ENCODE measurements at places on chromosomes 7 and 10.
A peak's percentile ranks its signal among the peaks of the same experiment; 100 is the strongest.

DNA sequence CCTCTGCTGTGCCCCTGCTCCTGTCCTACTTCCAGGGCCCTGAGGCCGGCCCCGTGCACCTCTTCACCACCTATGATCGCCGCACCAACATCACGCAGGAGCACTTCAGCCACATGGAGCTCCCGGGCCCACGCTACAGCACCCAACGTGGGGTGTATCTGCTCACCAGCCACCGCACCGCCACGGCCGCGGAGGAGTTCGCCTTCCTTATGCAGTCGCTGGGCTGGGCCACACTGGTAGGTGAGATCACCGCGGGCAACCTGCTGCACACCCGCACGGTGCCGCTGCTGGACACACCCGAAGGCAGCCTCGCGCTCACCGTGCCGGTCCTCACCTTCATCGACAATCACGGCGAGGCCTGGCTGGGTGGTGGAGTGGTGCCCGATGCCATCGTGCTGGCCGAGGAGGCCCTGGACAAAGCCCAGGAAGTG lies 1.8 kb downstream of the RBP3 start:
- H3K4me3 ChIP-seq, result no peak overlapping the region
- H3K4me1 ChIP-seq, result no peaks in the 10 kb centered on the region
- H3K36me3 ChIP-seq, result no peaks in the 10 kb centered on the region

DNA sequence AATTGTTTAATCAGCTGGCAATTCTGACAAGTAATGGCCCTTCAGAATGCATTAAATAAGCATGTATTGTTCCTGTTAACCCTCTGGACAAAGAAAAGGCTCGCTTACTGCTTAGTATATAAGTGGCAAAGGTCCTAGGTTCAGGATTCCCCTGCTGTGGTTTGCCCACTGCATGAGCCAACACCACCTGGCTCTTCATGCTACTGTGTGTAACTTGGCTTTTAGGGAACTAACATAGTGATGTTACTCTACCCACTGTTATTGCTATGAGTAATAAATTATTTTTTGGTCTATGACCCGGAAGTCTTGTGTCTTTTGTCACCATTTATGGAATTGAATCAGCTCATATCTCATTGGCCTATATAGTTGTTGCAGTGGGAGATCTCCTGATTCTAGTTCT lies 791.7 kb upstream of the PHF14 start:
- H3K4me3 ChIP-seq, result no peak overlapping the region
- peaks cover 3% of the 10 kb centered on the region for H3K4me1 ChIP-seq
- no peaks in the 10 kb centered on the region for H3K36me3 ChIP-seq
- no peak overlapping the region for H3K27ac ChIP-seq
- no peak for DNase-seq

DNA sequence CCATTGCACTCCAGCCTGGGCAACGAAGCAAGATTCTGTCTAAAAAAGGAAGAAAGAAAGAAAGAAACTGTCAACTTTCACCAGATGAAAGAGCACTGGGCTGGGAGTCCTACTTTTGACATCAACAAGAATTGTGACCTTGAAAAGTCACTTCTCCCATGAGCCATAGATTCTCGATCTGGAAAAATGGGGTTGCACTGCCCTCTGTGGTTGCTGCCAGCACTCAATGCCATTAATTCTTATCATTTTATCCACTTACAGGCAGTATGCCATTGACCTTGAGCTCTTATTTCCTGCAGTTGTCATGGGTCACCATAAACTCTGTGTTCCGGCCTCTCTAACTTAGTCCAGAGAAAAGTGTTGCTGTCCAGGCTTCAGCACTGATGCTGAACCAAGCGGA lies 137.2 kb downstream of the NOC3L start:
- no peaks in the 10 kb centered on the region for H3K4me1 ChIP-seq
- no peak overlapping the region for H3K27ac ChIP-seq
- H3K36me3 ChIP-seq, result peaks cover 25% of the 10 kb centered on the region
- peak; percentile 69 for DNase-seq

- no peak for DNase-seq
- H3K4me1 ChIP-seq, result peaks cover 35% of the 10 kb centered on the region
- peaks cover 44% of the 10 kb centered on the region for H3K36me3 ChIP-seq
- no peaks in the 10 kb centered on the region for H3K27me3 ChIP-seq
Observed at GRCh38 chr7:100546926-100547800, 8.2 kb downstream of the AGFG2 start.

GRCh38 chr7:102170393-102170970 lies 116.2 kb upstream of the SH2B2 start:
- H3K4me3 ChIP-seq, result no peak overlapping the region
- peak overlapping the region; percentile 79 for H3K27ac ChIP-seq
- no peaks in the 10 kb centered on the region for H3K27me3 ChIP-seq
- peaks cover 50% of the 10 kb centered on the region for H3K36me3 ChIP-seq
- no peaks in the 10 kb centered on the region for H3K4me1 ChIP-seq

- no peak for DNase-seq
- no peak overlapping the region for H3K27ac ChIP-seq
- H3K4me1 ChIP-seq, result peaks cover 15% of the 10 kb centered on the region
- no peak overlapping the region for H3K4me3 ChIP-seq
- no peaks in the 10 kb centered on the region for H3K27me3 ChIP-seq
Observed at GRCh38 chr7:22252936-22253536, 103.9 kb downstream of the RAPGEF5 start.

GRCh38 chr10:9510626-9511025 lies 1456.1 kb downstream of the GATA3 start:
- no peak overlapping the region for H3K27ac ChIP-seq
- DNase-seq, result peak; percentile 54
- no peaks in the 10 kb centered on the region for H3K36me3 ChIP-seq
- H3K4me3 ChIP-seq, result no peak overlapping the region
- no peaks in the 10 kb centered on the region for H3K4me1 ChIP-seq

DNA sequence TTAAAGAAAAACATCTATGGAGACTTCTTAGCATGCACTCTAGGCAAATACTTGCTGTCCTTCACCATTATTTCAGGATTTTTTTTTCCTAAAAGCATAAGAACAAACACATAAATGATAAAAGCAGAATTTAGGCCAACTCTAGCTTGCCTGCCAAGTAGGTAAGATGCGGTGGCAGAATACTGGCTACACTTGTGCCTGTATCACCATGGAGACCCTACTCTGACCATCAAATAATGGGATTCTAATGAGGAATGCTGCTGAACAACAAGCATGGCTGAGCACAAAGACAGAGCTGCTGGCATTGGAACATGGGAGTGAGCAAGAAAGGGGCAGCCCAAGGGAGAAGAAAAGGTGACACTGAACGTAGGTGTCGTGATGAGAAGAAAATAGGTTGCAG lies 18.5 kb upstream of the TAS2R40 start:
- H3K27me3 ChIP-seq, result no peaks in the 10 kb centered on the region
- no peak overlapping the region for H3K27ac ChIP-seq

DNA sequence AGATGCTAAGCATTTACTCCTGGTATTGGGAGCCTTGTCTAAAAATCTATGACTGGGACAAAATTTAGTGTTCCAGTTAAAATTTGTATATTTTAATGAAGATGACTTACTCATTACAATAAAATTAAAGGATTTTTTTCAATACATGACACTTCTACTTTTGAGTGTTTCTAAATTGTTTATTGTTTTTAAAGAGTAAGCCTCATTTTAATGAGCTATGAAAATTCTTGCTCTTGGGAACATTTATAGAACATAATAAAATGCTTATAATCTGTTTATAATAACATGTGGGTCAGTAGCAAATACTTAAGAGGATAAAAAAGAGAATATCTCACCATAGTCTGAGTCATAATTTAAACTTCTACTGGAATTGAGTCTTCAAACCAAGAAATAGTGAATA lies 149.5 kb downstream of the PLCE1 start:
- no peaks in the 10 kb centered on the region for H3K4me1 ChIP-seq
- H3K27me3 ChIP-seq, result no peaks in the 10 kb centered on the region
- H3K27ac ChIP-seq, result no peak overlapping the region
- H3K36me3 ChIP-seq, result peaks cover 32% of the 10 kb centered on the region

DNA sequence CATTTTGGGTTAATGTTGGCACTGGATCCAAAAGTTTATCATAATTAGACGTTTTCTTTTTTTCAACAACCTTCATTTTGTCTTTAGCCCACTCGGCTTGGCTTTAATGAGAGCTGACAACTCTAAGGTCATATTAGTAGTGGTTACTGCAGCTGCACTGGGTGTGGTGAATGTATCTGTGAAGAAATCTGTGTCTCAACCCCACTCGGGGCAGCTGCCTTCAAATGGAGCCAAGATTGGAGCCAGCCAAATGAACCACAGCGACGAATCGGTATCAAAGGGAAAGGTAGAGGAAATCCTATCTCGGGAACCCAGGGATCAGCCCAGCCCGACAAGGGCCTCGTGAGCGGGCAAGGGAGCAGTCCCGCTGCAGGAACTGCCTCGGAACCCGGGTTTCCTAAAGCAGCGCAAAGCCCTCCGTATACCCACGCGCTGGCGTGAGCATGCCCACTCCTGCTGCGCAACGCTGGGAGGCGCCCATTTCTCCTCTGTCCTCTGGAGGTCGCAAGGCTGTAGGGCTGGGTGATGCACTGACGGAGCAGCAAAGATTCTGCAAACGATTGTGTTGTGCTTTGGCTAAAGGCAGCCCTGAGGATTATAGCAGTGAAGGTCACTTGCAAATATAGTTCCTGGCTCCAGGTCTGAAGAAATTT lies 98.7 kb upstream of the MBL2 start:
- no peak overlapping the region for H3K27ac ChIP-seq
- DNase-seq, result no peak
- H3K4me1 ChIP-seq, result no peaks in the 10 kb centered on the region
- no peak overlapping the region for H3K4me3 ChIP-seq
- no peaks in the 10 kb centered on the region for H3K36me3 ChIP-seq

DNA sequence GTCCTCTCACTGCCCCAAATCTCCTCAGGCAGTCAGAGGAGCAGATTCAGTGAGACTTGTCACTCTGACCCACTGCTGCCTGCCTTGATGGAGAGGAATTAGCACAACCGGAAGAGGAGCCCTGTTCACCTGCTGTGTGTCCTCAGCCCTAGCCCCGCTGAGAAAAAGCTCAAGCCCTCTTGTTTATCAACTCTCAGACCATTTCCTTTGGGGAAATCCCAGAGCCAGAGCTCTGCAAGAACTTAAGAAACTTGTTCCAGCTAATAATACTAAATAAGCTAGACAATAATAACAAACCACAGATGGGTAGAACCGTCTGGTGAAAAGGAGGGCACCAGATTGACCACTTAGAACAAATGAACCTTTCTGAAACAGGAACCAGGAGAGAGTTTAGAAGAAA lies 37.7 kb upstream of the ITGB1 start:
- no peak overlapping the region for H3K4me3 ChIP-seq
- no peaks in the 10 kb centered on the region for H3K27me3 ChIP-seq
- peak; percentile 71 for DNase-seq
- no peak overlapping the region for H3K27ac ChIP-seq
- no peaks in the 10 kb centered on the region for H3K4me1 ChIP-seq

DNA sequence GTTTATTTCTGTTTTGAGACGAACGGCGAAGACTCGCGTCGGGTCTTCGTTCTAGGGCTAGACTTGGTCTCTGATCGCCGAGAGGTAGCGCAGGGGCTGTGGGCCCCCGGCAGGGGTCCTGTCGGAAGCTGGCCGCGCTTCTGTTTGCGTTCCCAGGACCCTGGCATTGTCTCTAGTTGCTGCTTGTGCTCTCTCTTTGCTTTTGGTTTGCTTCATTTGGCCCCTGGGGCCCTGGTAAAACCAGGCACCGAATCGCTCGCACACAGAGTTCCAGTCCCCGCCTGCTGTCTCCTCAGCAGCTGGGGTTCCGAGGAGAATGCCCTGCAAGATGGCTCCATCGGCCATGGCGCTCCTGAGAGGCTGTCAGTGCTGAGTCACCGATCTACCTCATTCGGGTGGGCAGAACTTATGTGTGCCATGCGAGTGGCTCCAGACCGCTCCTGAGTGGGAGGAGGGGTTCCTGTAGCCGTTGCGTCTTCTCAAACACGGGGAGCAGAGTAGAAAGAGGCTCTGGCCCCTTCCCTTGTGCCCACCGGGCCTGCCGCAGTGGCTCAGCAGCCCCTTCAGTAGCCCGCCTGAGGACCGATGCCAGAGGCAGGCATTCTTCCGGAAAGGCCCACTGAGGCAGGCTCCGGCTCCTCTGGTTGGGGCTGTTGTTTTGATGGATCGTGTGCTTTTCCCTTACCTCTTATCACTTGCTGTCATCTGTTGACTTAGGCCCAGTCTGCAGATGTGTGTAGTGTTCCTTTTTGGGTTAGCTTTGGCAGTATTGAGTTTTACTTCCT lies 826 bp downstream of the CHPF2 start:
- H3K27ac ChIP-seq, result peak overlapping the region; percentile 16
- H3K4me3 ChIP-seq, result peak overlapping the region; percentile 95
- no peaks in the 10 kb centered on the region for H3K27me3 ChIP-seq
- H3K36me3 ChIP-seq, result peaks cover 21% of the 10 kb centered on the region
- peak; percentile 75 for DNase-seq

- H3K36me3 ChIP-seq, result no peaks in the 10 kb centered on the region
- DNase-seq, result peak; percentile 84
- H3K4me3 ChIP-seq, result no peak overlapping the region
- no peak overlapping the region for H3K27ac ChIP-seq
Observed at GRCh38 chr10:78286186-78286585, 252.5 kb downstream of the RPS24 start.

GRCh38 chr7:4235596-4235995 lies 446.5 kb upstream of the FOXK1 start:
- H3K4me1 ChIP-seq, result no peaks in the 10 kb centered on the region
- no peak overlapping the region for H3K4me3 ChIP-seq
- H3K27me3 ChIP-seq, result no peaks in the 10 kb centered on the region
- no peak for DNase-seq

GRCh38 chr10:43857206-43857930 lies 208.7 kb upstream of the ZNF32 start:
- H3K4me1 ChIP-seq, result no peaks in the 10 kb centered on the region
- H3K27me3 ChIP-seq, result no peaks in the 10 kb centered on the region
- no peak for DNase-seq
- no peaks in the 10 kb centered on the region for H3K36me3 ChIP-seq
- no peak overlapping the region for H3K4me3 ChIP-seq

- H3K27ac ChIP-seq, result no peak overlapping the region
- DNase-seq, result no peak
- H3K4me1 ChIP-seq, result no peaks in the 10 kb centered on the region
- no peak overlapping the region for H3K4me3 ChIP-seq
Observed at GRCh38 chr7:28573059-28573553, 160.8 kb downstream of the CREB5 start.
